ENCODE measurements at places on chromosomes 5 and 9. TPM values are rescaled to one million over a fixed set of nuclear protein-coding genes. Genes with fewer than 3 reads are reported as not detected.

Gene EPB41L4A
- 15.6 TPM for polyA plus RNA-seq

Gene NTNG2
- 1.7 TPM for polyA plus RNA-seq

Gene FCHO2
- 9.5 TPM for polyA plus RNA-seq

Gene PRDM9
- not detected for polyA plus RNA-seq

Gene ABLIM3
- 2.4 TPM for polyA plus RNA-seq

Gene C9orf153
- 0.97 TPM for polyA plus RNA-seq

Gene SPINK13
- 0.59 TPM for polyA plus RNA-seq

Gene SLC6A7
- polyA plus RNA-seq, result not detected

Gene PTGES
- 3.0 TPM for polyA plus RNA-seq

Gene SLC36A3
- polyA plus RNA-seq, result not detected

Data from cardiac muscle cell (in vitro differentiated cells and primary cell).